ENCODE measurements at places on chromosomes 3 and 15.

GRCh38 chr3:183033746-183034145 lies 53.4 kb upstream of the DCUN1D1 start:
- no peak for DNase-seq

DNA sequence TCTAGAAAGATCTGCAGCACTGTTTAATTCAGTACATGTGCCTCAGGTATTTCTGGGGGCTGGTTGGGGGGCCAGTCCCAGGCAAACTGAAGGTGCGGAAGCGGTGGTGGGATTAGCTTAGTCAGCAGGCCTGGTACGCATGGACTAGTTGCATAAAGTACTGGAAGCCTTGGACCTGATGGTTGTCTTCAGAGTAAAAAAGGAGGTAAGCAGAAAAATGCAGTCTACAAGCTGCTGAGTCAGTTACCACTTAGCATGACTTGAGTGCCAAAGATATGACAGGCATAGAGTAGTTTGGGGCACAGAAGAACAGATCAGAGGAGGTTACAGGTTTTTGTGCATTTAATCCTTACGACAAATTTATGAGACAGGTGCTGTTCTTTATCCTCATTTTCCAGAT lies 19.9 kb upstream of the GOLGA8J start:
- no peak for DNase-seq

DNA sequence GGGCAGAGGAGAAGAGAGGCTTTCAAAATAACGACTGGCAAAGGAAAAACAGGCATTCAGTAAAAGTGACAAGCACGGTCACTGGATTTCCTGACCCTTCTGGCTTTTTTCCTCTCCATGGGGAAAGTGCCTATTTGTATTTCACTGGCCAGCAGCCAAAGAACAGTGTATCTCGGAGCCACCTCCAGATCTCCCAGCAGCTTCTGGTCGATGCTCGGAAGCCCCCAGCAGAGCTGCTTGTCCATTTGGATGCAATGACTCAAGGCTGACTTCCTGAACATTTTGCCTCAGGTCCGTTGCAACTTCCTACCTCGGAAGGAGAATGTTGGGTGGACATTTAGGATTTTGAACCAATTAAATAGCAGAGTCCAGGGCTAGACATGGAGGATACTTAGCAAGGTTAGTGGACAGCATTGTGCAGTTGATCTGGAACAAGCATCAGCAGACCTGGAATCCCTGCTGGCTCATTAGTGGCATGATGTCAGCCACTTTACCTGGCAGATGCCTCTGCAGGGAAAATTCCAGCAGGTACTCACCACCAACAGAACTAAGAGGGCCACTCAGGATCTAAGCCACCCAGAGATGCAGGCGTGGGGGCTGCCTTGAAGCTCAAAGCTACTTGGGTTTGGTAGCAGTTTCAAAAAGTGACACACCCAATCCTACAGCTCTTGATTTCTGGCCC lies 1.1 kb downstream of the FAM107A start:
- DNase-seq: peak; percentile 21

- no peak for DNase-seq
These were observed 101.1 kb downstream of the IL1RAP start for GRCh38 chr3:190615060-190615384.
